ENCODE measurements at places on chromosomes 3 and 15. TPM values are rescaled to one million over a fixed set of nuclear protein-coding genes. Genes with fewer than 3 reads are reported as not detected.

Gene CFAP20DC
- 2.6 TPM for total RNA-seq

Gene AAGAB
- total RNA-seq, result 41.7 TPM

- DNase-seq, result no peak
These were observed 28.6 kb downstream of the FAM174B start for GRCh38 chr15:92627014-92627413.

DNA sequence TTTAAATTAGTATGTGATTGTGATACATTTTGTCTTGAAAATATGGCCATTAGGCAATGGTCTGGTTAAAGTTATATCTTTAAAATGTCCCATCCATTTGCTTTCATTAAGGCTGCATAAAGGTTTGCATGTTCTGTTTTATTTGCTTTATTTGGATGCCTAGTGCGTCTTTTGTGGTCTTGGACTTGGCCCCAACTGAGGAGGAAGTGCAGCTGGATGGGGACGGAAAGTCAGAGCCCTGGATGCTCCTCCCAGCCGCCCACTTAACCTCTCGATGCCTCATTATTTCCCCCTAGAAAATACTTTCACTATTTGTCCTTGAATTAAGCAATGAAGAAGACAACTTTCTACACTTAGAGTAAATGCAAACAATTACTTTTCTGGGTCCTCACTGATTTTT, 898.2 kb downstream of the MCTP2 start:
- no peak for DNase-seq

GRCh38 chr15:69232144-69232543, 66.6 kb upstream of the PAQR5 start:
- DNase-seq, result no peak

DNA sequence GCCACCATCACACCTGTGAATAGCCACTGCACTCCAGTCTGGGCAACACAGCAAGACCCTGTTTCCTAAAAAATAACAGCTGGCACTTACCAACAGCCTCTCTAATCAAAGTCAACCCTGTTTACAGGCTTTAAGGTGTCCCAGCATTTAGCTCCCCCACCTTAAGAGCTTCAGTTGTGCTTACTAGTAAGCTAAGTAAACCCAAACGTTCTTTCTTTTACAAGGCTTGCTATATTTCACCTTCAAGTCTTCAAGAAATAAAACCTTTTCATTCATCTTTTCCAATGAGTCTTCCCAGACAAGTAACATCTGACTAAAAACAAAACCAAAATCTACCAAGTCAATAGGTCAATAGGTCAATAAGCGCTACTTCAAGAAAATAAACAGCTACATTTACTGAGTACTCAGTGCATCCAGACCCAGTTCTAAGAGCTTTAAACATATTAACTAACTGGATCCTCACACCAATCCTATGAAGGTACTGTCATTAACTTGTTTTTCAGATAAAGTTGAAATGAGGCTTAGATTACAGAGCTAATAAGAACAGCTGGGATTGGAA, 62.4 kb downstream of the PBRM1 start:
- DNase-seq, result no peak

GRCh38 chr3:59237121-59237520, 187.3 kb upstream of the CFAP20DC start:
- DNase-seq, result no peak

DNA sequence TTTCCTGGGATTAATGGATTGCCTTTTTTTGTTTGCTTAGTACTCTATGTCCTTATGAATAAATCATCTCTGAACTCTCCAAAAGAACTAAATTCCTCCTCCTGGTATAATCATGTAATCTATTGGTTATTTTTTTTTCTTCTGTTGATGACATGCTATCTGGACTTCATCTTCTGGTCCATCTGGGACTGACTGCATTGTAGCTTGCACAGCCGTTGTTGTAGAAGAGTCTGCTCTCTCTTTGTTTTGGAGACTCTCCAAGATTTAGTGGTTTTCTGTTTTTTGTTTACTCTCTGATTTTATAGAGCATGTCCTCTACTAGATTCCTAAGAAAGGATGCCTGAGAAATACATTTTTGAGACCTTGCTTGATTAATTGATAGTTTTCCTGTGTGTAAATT, 19.1 kb downstream of the IREB2 start:
- no peak for DNase-seq

- no peak for DNase-seq
These were observed 309.6 kb upstream of the TLE3 start for GRCh38 chr15:70407336-70407670.
